ENCODE measurements at places on chromosomes 5 and 9.
A peak's percentile ranks its signal among the peaks of the same experiment; 100 is the strongest.

DNA sequence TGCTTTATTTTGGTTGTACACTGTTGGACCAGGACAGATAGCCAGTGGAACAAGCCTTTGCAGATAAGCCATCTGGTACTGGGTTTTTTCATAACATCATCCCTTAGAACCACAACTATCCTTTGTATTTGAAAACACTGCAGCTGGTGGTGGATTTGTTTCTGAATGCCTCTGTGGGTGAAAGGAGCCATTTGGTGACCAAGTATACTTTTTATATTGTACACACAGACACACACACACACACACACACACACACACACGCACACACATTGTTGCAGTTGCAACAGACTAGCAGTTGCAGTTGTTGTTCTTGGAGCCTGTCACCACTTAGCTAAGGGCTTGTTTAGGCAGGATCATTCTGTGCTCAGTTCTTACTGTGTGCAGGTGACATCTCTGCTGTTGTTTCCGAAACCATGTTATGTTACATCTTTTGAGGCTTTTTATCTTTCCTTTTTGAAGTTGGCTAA is 22.9 kb upstream of the CAVIN4 start:
- peak; percentile 4 for DNase-seq

- DNase-seq = peak; percentile 85
These were observed 57.8 kb upstream of the HSPA9 start for GRCh38 chr5:138632900-138633489.

- no peak for DNase-seq
These were observed 158.6 kb downstream of the MELK start for GRCh38 chr9:36731068-36731956.

GRCh38 chr5:138051441-138052296 is 18.8 kb upstream of the FAM13B start:
- DNase-seq = peak; percentile 56

DNA sequence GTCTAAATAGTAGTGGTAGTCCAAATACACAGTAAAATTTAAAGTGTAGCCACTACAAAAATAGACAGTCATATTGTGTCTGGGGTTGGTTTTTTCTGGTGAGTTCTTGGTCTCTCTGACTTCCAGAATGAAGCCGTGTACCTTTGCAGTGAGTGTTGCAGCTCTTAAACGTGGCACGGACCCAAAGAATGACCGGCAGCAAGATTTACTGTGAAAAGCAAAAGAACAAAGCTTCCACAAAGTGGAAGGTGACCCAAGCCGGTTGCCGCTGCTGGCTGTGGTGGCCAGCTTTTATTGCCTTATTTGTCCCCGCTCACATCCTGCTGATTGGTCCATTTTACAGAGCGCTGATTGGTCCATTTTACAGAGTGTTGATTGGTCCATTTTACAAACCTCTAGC is 188.7 kb downstream of the ZNF608 start:
- no peak for DNase-seq

GRCh38 chr5:149282966-149283332 is 11.3 kb downstream of the AFAP1L1 start:
- DNase-seq = no peak

- DNase-seq = peak; percentile 58
These were observed 70.4 kb downstream of the MVB12B start for GRCh38 chr9:126397056-126397455.

GRCh38 chr5:56520986-56521730 is 288.0 kb upstream of the ANKRD55 start:
- no peak for DNase-seq

DNA sequence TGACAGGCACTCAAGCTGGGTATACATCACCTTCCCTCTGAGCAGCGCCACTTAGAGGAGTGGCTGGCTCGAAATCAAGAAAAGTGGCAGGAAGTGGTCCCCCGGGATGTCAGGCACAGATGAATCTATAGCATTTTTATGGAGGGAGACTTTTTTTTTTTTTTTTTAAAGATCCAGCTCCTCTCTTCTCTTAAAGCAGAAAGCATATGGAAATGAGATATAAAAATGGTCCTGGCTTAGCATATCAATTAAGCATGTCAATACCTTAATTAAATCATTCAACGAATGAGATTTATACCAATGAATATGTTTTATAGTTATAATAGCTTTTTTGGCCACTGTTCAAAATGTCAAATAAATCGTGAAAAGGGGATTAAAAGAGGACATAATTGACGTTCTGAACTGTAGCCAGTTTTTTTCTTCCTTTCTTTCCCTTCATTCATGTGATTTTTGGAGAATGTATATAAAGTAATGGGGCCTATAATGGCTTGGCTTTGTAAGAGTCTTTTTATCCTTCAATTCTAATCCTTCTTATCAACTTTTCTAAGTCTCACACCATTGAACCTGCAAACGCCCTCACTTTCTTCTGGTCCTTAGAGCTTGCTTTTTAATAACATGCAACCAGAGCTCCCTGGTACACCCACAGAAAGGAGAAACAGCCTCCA is 319.2 kb upstream of the PANK3 start:
- DNase-seq = no peak

GRCh38 chr9:18720691-18721090 is 246.7 kb downstream of the ADAMTSL1 start:
- DNase-seq = no peak

- no peak for DNase-seq
These were observed 160.5 kb upstream of the CDH10 start for GRCh38 chr5:24805230-24805629.

- DNase-seq = no peak
These were observed 87.8 kb downstream of the RXRA start for GRCh38 chr9:134413890-134414623.

DNA sequence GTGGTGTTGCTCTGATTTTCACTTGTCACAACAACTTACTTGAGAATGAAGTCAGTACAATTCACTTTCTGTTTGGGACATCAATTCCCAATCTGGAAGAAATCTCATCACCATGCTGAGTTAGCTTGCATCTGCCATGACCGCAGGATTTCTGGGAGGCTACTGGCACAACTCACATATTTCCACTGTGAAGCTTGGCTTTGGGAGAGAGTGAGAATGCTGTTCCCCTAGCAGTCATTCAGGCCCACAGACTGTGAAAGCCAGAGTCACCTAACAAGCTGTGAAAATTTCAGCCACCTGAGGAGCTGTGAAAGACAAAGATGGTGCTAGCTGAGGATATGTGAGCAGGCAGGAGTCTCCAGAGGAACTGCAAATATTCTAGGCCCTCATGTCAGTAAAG is 365.2 kb upstream of the TUSC1 start:
- no peak for DNase-seq

DNA sequence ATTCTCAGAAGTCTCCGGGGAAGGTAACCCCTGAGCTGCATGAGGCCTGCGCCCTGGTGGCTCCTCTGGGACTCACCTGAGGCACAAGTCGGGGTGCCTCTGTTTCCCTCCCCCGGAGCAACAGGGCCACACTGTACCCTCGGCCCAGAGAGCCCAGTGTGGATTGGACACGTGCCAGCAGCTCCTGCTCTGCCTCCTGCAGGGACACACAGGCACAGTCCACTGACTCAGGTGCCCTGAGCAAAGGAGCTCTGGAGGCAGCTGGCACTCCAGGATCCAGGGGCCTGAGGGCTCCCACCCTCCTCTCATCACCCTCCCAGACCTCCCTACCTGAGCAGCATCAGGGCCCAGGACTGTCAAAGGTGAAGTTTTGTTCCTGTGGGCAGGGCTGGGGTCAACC is 29.5 kb downstream of the SLC35A4 start:
- no peak for DNase-seq

- DNase-seq = no peak
These were observed 26.3 kb downstream of the PTPA start for GRCh38 chr9:129137292-129138143.

GRCh38 chr5:181088289-181088688 is 42.7 kb downstream of the OR2V1 start:
- peak; percentile 58 for DNase-seq

DNA sequence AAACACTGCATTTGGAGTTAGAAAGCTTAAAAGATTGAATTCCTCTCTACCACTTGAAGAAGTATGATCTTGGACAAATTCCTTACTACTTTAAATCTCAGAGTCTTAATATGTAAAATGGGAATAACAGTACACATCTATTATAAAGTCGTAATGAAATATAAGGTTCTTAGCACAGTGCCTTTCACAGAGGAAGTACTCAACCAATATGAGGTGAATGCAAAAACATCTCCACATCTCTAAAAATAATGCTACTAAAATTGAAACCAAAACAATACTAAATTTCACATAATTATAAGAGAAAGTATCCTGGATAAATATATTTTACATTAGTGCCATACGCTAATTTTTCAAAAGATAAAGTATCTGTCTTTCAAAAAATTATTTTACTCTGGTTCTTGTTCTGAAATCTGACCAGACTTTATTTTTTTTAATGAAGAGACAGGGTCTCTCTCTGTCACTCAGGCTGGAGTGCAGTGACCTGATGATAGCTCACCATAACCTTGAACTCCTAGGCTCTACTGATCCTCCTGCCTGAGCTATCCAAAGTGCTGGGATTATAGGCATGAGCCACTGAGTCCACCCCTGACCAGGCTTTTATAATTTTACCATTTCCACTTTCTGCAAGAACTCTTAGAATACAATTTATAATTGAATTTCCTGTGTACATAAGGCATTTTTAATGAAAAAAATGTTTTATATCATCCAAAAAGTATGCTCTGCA is 21.3 kb upstream of the FNIP1 start:
- no peak for DNase-seq

DNA sequence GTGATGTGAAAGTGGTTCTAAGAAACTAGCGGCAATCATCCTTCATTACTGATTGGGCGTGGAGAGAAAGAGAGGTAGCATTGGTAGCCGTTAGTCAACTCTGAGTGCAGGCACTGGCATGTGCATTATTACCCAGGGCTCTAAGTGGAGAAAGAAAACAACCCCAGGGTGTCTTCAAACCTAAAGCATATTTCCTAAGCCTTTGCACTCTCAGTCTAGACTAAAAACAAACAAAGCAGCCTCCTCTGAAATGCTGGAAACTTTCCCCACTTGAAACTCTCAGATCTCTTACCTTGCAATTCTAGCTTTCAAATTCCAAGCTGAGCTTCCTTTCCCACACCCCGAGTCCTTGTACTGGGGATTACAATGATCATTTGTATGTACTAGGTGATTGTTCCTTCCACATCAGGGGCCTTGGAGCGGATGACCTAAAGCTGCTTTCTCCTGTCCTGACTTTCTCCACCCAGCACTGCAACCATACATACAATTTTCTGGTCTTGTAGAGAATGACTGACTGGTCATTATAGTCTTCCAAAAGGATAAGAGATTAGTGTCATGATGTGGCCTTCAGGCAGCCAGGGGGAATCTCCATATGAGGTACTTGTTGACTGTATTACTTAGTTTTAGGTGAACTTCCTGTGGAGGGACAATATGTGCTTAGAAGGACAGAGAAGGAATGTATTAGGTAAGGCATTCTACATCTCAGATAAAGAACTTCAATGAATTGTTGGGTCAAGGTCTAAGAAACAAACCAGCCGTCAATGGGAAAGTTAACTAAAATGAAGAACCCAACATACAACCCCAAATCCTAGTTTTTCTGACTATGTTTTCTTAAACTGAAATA is 98.3 kb upstream of the CDKN2B start:
- DNase-seq = no peak

- no peak for DNase-seq
These were observed 22.4 kb downstream of the GLRA1 start for GRCh38 chr5:151902215-151902614.

DNA sequence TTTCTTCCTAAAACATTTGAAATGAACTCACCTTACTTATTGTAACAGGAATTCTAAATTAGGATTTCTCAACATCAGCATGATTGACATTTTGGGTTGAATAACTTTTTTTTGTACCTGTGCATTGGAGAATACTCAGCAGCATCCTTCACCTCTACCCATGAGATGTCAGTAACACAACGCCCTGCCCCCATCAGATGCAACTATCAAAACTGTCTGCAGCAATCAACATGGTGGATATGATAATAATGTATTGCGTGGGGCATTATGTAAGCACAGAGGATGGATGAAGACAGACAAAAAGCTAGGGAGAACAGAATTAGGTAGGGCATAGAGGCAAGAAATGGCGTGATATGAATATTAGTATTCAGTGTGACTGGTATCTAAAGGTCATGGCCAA is 94.1 kb downstream of the PLK2 start:
- no peak for DNase-seq

DNA sequence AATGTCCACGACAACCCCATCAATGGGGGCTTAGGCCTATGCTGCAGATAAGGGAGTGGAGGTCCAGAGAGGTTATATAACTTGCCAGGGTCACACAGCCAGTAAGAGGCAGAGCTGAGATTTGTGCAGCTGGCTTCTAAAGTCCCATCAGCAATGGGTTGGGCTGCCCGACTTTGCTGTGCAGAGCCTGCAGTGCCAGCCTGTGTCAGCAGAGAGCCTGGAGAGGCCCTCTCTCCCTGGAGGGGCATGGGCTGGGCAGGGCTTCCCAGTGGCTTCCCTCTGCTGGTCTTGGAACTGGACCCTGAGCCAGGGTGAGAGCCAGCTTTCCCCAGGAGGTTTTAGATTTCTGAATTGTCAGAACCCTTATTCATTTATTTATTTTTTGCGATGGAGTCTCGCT is 77.2 kb upstream of the RAPGEF1 start:
- no peak for DNase-seq

DNA sequence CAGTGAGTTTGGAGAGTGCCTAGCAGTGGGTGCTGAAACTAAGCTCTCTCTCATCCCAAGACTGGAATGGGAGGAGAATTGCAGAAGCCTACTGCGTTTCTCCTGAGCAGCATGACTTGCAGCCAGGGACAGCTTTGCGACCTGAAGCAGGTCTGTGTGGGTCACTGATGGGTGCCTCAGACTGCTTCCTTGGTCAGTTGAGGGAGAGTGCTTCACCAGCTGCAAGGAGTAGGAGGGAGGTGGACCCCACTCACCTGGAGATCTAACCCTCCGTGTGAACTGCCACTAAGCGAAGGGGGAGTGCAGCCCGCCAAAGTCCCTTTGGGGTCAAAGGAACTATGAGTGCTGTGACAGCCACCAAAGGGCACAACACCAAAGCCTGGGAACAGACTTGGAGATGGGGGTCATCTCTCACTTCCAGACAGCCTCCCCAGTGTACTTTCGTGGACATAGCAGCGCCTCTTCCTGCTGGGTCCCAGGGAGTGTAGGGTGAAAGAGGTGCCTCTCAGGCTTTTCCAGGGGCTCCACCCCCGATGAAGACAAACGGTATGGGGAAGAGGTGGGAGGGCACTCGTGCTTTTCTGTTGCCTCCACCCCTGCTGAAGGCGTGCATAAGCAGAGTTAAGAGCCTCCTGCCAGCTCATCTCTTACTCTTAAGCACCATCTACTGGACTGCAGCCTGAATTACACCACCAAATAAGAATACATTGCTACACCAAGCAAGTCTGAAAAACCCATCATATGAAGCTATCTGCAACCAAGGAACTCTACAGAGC is 34.3 kb upstream of the MACIR start:
- peak; percentile 92 for DNase-seq

DNA sequence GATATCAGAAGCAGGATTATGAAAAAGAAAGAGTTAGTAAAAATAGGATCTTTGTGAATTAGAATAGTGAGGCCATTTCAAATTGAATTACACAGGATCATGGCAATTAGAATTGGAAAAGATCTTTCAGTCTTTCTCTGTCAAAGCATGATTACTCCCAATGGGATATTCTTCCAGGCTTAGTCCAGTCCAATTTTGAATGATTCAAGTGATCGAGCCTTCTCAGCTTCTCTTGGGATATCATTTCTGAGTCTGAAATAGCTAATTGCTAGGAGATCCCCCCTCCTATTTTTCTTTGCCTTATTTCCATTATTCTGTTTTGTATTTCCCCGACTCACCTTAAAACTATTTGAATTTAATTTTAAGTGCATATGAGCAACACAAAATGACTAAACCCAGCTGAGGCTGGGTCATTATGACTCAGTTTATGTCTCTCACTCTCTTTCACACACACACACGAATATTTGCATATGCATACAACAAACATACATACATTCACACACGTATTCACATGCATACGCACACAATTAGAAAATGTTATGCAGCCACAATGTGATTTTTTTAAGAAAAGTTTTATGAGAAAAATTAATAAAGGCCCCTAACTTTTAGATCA is 34.8 kb upstream of the EFNA5 start:
- DNase-seq = no peak
